ENCODE measurements at places on chromosomes 6 and 20. TPM values are rescaled to one million over a fixed set of nuclear protein-coding genes. Genes with fewer than 3 reads are reported as not detected.

The PBOV1 gene
- not detected for total RNA-seq

DNA sequence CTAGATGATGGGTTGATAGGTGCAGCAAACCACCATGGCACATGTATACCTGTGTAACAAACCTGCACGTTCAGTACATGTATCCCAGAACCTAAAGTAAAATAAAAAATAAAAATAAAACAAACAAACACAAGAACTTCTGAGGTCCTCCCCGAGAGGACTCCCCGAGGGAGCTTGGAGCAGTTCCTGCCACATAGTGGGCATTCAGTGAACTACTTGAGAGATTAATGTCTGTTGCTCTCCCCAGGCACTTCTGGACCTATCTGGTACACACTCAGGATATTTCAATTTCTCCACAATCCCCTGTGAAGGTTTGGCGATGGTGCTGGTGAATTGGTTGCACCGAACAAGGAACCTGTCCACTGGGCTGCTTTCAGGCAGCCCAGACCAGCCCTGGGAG lies 311.2 kb downstream of the ESR1 start:
- peaks cover 20% of the 10 kb centered on the region for H3K36me3 ChIP-seq
- H3K27ac ChIP-seq: no peak overlapping the region
- H3K4me1 ChIP-seq: no peaks in the 10 kb centered on the region
- no peak for DNase-seq
- H3K27me3 ChIP-seq: no peaks in the 10 kb centered on the region
- H3K4me3 ChIP-seq: no peak overlapping the region

The SLC22A2 gene
- not detected for total RNA-seq

DNA sequence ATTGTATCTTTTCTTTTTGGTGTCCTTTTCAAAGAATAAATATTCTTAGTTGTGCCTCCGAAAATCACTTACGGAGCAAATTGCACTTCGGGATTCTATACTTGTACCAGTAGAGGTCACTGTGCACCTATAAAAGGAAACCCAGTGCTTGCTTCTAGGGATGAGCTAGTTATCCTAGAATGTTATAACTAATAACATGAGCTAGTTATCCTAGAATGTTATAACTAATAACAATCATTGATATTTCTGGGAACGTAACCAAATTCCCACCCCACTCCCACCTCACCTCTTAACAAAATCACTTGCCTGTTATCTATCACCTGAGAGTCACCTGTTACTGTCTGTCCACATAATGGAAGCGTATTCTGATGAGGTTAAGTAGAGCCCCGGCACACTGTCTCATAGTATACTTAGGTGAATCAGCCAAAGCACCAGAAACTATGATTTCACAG lies 126.9 kb upstream of the TIAM2 start:
- H3K27me3 ChIP-seq: no peaks in the 10 kb centered on the region
- no peaks in the 10 kb centered on the region for H3K4me1 ChIP-seq
- DNase-seq: peak; percentile 76
- no peak overlapping the region for H3K4me3 ChIP-seq

- DNase-seq: peak; percentile 77
- no peaks in the 10 kb centered on the region for H3K36me3 ChIP-seq
- no peaks in the 10 kb centered on the region for H3K27me3 ChIP-seq
- H3K27ac ChIP-seq: no peak overlapping the region
Measured at GRCh38 chr6:13425943-13426931, 61.2 kb downstream of the GFOD1 start.

The RAD21L1 gene
- total RNA-seq: under 0.01 TPM

DNA sequence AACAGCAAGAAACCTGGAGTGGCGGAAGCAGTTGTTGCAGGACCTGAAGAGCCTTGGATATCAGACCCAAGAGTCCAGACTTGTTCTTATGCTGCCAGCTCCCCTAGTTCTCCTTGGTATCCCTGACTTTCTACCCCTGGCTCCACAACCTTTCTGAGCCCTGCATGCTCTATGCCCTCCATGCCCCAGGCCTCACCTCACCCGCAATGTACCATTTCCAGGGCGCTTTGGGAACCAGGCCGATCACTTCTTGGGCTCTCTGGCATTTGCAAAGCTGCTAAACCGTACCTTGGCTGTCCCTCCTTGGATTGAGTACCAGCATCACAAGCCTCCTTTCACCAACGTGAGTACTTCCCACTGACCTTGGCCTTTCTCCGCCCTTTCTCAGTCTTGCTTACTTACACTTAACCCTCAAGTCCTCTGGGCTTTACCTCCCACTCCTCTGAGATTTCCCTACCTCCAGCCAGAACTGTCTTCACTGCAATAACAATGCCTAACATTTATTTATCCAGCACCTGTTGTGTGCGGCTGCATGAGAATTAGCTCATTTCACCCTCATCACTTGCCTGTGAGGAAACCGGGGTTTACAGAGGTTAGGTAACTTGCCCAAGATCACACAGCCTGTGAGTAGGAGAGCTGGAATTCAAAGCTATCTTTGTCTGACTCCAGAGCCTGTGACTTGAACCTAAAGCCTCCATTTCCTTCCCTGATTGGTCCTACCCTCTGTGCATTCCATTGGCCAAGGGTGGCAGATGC lies 2.3 kb downstream of the POFUT1 start:
- no peak overlapping the region for H3K27ac ChIP-seq
- H3K4me1 ChIP-seq: peaks cover 13% of the 10 kb centered on the region
- peak; percentile 40 for DNase-seq
- H3K4me3 ChIP-seq: no peak overlapping the region
- H3K36me3 ChIP-seq: peaks cover 17% of the 10 kb centered on the region
- H3K27me3 ChIP-seq: no peaks in the 10 kb centered on the region

The GSTA4 gene
- total RNA-seq: 35.8 TPM

The SLC17A1 gene
- not detected for total RNA-seq

Measured in IMR-90 (cell line).